Activated CD4-positive, alpha-beta T cell treated with anti-CD3 and anti-CD28 coated beads, Interleukin-2, amount 50 U/mL, for 1 hour (primary cell): ENCODE measurements at places on chromosomes 16 and 17.

DNA sequence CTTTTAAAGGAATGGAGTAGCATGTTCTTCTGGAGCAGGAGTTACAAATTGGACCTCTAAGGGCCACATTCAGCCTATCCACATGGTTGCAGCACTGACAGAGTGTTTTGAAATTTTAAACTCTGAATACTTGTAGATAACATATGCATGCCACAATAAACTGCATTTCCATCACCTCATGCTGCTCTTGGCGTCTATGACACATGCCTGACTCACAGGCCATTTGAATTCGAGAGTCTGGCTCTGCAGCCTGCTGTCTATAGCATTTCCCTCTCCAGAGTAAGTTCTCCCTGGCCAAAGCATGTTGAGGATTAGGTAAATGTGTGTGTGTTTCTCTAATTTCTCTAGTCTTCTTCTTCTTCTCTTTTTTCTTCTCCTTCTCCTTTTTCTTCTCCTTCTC is 28.7 kb upstream of the MYOCD start:
- DNase-seq = no peak

DNA sequence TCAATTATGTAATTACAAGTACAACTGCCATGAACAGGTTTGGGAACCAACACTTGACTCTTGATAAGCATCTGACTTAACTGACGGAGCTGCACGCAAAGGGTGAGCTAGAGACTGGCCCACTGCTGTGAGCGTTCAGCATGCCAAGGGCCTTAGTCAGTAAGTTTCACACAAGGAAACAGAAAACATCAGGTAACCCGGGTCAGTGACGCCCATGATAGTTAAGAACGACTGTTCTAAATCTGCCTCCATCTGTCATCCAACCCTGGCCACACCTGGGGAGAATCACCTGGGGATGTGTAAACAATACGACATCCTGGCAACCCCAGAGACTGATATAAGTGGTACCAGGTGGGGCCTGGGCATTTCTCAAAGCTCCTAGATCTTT is 12.3 kb downstream of the SMIM5 start:
- no peak for DNase-seq

DNA sequence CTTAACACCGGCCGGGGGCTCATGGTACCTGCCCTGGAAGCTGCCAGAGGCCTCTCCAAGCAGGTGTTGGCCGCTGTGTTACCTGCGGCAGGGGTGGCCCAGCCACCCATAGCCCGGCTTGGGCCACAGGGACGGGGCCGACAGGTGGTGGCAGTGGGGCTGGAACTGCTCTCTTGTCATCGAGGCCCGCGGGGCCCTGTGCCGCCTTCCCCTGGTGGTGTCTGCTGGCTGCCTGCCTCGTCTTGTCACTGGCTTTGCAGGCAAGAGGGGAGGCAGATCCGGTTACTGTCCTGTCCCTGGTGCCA is 27.1 kb downstream of the GSE1 start:
- DNase-seq = no peak

GRCh38 chr17:34241062-34241461 is 14.0 kb upstream of the CCL2 start:
- no peak for DNase-seq

DNA sequence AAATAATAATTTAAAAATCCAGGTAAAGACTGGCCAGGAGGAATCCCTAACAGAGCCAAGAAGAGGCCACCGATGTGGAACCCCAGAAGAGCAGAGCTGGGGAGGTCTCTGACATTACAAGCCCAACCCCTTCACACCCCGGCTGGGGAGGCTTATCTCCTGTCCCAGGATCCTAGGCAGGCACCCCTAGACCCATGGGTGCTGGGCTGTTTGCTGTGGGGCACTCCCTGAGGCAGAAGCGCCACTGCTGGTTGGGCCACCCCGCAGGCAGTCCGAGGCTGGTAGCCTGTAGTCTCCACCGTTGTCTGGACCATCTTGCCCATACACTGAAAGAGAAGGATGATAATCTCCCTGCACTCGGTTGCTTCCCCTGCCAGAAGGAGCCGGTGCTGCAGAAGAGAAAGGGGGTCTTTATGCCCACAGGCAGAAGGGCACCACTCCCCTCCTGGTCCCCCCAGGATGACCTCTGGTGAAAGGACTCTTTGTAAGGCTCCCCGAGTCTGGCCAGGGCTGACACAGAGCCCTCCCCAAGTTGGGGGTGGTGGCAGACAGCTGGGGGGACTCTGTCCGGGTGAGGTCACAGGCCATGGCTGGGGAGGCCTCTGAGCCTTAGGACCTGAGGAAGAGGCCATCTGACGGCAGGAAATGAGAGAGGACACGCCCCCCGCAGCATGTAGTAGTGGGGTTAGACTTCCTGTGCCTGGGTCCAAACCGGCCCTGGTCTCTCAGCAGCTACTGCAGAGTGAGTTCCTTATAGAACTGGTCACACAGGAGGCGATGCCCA is 34.2 kb downstream of the CFAP20 start:
- no peak for DNase-seq

- no peak for DNase-seq
Measured at GRCh38 chr17:77740481-77740880, 218.0 kb upstream of the TNRC6C start.

DNA sequence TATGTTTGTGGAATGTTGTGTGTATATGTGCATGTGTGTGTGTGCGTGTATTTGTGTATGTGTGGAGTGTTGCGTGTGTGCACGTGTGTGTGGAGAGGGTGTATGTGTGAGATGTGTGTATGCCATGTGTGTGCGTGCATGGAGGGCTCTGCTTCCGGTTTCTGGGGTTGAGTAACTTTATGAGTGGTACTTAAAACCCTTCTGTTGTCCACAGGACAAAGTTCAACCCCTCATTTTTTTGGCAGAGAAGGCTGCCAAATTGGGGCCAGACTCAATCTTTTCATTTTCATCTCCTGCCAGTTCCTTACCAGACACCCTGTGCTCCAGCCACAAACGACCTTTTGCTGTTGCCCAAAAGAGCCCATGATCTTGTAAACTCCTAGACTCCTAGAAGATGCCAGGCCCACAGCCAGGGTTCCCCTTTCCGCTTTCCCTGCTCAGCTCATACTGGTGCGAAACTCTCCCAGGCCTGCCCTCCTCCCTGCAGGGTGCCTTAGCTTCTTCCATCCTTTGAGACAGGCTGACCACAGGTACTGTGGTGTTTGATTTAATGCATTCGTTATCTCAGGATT is 100.2 kb downstream of the CMIP start:
- no peak for DNase-seq

DNA sequence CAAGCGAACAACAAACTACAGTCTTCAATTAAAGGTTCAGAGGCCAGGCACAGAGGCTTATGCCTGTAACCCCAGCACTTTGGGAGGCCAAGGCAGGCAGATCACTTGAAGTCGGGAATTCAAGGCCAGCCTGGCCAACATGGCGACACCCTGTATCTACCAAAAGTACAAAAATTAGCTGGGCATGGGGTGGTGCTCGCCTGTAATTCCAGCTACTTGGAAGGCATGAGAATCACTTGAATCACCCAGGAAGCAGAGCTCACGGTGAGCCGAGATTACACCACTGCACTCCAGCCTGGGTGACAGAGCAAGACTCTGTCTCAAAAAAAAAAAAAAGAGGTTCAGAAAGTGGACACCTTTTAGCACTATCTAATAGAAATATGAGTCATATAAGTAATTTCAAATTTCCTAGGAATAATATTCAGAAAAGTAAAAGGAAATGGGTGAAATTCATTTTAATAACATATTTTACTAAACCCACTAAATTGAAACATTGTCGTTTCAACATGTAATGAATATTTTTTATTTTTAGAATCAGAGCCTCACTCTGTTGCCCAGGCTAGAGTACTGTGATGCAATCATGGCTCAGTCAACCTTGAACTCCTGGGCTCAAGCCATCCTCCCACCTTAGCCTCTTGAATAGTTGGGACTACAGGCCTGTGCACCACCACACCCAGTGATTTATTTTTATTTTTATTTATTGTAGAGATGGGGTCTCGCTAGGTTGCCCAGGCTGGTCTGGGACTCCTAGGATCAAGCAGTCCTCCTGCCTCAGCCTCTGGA is 15.2 kb upstream of the MARCHF10 start:
- DNase-seq = no peak

DNA sequence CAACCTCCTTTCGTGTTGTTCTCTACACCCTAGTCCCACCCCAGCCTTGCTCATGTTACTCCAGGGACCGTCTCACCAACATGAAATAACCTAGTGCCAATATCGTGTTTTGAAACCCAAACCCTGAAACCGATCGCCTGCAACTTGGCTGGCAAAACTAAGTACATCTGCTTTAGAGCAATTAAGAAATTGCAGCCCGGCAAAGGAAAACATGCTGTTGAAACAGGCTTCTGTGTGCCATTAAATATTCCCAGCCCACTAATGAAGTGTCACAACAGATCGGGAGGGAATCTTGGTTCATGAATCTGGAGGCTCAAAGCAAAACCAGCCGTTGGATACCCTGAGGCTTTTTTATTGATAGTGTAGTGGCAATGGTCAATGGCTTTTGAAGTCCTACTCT is 48.3 kb upstream of the GPR139 start:
- no peak for DNase-seq

GRCh38 chr17:67111327-67111726 is 67.0 kb downstream of the CACNG1 start:
- no peak for DNase-seq
